ENCODE measurements at places on chromosomes 12 and 14.

GRCh38 chr12:49456131-49456679, 82.6 kb upstream of the KCNH3 start:
- DNase-seq = no peak

DNA sequence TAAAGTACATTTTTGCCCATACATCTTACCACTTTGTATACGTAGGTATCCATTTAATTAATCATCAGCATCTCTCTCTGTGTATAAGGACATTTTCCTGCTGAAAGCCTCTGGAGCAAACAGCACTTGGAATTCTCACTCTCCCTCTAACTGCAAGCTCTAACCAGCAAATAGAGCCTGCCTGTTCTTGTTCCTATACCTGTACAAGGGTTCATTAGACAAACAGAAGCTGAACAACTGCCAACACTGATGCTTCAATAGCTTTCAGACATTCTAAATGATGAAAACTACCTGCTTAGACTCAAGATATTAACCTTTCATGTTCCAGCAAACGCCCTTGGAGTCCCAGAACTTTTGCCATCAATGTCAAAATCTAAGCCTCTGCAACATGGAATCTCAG, 98.0 kb downstream of the KCNH5 start:
- DNase-seq = no peak

GRCh38 chr12:52024845-52025230, 18.1 kb downstream of the TAMALIN start:
- no peak for DNase-seq

- DNase-seq = peak; percentile 93
Measured at GRCh38 chr12:1373901-1374735, 220.3 kb downstream of the FBXL14 start.

- DNase-seq = no peak
Measured at GRCh38 chr12:62320054-62320453, 59.9 kb downstream of the USP15 start.
